GM18507 (cell line): ENCODE measurements at places on chromosomes 7 and 10.
A peak's percentile ranks its signal among the peaks of the same experiment; 100 is the strongest.

DNA sequence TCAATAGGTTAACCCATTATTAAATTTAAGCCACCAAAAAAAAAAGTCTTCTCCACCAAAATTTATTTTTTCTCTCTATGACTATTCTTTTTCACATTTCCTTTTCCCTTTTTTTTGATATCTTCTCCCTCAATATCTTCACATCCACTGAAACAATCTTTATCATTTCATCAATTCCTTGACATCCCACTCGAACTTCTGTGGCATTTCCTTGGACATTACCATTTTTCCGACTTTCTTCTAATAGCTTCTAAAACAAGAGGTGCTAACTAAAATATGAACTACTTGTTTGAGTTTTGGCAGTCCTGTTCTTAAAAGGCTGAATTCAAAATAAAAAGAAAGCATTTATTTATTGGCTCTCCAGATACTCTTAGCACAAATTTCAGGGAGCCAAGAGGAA is 684 bp upstream of the CTNNA3 start:
- no peak for DNase-seq

- no peak for DNase-seq
Observed at GRCh38 chr10:14875941-14876340, 2.7 kb upstream of the SUV39H2 start.

DNA sequence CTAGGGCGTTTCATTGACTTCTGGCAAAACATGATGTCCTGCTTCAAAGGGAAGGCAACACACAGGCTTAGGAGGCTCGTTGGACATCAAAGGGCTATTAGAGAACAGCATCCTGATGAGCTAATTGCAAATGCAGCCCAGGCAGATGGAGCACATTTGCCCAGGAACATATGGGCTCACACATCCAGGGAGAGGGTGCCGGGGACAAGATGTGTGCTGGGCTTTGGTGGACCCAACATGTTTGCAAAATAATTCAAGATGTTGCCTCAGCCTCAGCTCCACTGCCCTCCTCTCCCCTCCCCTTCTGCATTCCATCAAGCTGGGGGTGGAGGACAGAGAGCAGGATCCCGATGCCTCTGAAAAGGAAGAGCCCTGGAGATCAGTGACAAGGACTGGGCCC is 217.1 kb upstream of the ZMIZ1 start:
- no peak for DNase-seq

- DNase-seq, result no peak
Observed at GRCh38 chr10:63055705-63056104, 77.4 kb upstream of the NRBF2 start.

DNA sequence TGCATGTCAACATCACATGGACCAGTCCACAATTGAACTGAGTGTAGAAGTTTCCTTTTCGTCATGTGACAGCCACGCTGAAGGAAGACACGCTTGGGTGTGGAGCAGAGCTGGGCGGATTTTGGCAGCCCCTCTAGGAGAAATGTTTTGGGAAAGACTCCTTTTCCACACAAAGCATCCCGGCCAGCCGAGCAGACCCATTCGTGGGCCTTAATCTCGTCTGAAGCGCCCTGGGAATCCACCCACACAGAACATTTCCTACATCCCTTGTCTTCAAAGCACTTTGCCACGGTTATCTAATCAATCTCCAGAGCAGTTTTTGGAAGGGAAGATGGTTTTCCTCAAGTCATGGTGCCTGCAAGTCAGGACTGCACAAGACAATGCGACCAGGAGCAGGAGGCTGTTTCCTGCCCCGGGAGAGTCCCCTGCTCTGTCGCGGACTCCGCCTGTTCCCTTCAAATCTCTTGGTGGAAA is 8.4 kb upstream of the IFT22 start:
- no peak for DNase-seq

DNA sequence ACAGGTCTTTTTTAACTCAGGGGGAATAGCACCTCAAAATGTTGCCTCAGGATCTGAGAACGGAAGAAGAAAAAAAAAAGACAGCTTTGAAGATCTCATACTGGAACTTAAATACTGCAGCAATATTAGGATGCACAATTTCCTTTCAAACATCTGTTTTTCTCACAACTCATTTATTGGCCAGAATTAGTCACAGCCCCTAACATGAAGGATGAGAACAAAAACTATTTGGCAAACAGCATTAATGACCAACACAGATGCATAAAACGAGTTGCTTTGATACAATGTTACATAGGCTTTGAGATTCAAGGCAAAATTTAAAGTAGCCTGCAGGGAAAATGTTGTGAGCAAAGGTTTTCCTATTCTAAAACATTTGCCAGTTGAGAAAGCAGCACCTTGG is 36.5 kb downstream of the JMJD1C start:
- no peak for DNase-seq

DNA sequence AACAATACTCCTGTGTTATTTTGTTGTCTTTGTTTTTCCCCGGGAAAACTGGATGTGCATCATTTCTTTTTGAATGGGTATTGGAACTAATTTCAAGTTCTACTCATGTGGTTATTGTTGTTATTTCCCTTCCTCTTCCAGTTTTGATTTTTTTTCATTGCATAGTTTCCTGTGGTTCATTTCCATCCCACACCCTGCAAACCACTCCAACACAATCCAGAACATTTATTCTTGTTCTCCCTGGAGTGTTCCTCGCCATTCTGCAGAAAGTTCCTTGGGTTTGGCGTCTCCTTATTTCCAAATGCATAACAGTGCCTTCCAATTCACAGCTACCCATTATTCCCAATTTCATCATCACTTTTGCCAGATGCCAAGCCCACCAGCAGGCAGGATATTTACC is 775.1 kb downstream of the TNS3 start:
- DNase-seq, result no peak

- no peak for DNase-seq
Observed at GRCh38 chr7:99218406-99219184, 10.7 kb upstream of the KPNA7 start.

- DNase-seq, result no peak
Observed at GRCh38 chr7:149071182-149071635, 19.3 kb downstream of the ZNF786 start.

GRCh38 chr10:71053169-71053895 is 159.0 kb upstream of the UNC5B start:
- DNase-seq, result no peak

- DNase-seq, result peak; percentile 56
Observed at GRCh38 chr10:49606981-49607535, 3.1 kb upstream of the SLC18A3 start.

GRCh38 chr10:42962110-42962901 is 114.6 kb upstream of the RET start:
- no peak for DNase-seq

- no peak for DNase-seq
Observed at GRCh38 chr7:128831178-128831993, 1.2 kb downstream of the FLNC start.

- DNase-seq, result peak; percentile 94
Observed at GRCh38 chr10:75234017-75234682, 1.6 kb downstream of the COMTD1 start.

DNA sequence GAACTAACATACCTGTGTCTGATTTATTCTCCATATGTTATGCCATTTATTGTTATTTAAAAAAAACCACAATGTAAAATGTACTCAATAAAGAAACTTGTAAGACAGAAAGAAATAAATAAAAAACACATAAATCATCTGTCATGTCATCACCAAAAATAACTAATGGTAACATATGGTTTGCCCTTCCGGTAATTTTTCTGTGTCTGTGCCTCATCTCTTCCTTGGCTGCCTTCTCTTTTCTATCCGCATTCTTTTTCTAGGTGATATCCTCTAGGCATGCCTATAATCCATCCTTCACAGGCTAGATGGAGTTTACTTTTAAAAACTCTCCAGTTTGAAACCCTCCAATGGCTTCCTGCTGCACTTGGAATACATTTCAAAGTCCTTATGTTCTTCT is 304.0 kb upstream of the ETV1 start:
- DNase-seq, result no peak

GRCh38 chr7:117112640-117113039 is 159.3 kb downstream of the ST7 start:
- DNase-seq, result no peak

DNA sequence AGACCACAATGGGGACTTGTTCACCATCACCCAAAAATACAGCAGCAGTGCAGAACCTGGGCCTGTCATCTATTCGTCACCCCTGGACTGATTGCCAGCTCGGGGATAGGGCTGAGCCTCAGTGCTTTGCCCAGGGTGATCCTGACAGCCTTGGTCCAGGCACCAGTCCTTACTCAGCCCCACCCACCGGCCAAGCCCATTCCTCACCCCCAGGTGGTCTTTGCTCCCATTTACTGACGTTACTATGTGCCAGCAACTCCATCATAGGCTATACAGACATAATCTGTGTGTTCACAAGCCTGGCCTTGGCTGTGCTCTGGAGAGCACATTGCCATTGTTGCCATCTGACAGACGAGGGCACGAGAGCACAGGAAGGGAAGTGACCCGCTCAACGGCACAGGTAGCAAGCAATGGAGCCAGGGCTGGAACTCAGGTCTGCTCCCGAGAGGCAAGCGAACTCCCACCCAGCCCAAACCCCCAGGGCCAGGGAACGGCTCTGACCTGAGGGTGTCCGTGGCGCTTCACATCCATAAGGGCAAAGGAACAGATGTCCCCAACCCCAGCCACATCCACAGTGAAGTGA is 6.8 kb downstream of the ATG9B start:
- no peak for DNase-seq

- no peak for DNase-seq
Observed at GRCh38 chr10:117997673-117998072, 49.1 kb downstream of the RAB11FIP2 start.

DNA sequence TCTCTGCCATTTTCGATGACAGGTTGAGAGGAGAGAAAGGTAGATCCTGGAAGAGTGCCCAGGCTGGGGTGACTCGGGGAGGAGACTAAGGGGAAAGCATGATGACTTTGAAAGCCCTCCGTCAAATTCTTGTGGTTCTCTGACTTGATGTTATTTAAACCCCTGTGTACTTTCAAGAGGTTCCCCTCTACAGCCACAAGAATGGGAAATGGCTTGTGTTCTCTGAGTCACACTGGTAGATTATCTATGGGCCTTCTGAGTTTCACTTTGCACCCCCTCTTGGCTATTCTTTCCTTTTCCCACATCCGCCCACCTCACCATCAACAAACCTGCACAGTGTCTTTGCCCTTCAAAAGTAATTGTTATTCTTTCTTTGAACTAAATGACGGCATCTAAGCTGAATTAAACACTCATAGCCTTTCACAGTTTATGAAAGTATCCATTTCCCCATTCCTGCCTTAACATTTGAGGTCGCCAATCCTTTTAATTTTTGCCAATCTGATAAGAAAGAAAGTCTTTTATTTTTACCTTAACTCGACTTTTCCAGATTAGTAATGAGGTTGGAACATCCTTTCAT is 24.1 kb downstream of the PRF1 start:
- DNase-seq, result no peak

GRCh38 chr7:127844165-127844564 is 187.1 kb downstream of the LRRC4 start:
- no peak for DNase-seq

DNA sequence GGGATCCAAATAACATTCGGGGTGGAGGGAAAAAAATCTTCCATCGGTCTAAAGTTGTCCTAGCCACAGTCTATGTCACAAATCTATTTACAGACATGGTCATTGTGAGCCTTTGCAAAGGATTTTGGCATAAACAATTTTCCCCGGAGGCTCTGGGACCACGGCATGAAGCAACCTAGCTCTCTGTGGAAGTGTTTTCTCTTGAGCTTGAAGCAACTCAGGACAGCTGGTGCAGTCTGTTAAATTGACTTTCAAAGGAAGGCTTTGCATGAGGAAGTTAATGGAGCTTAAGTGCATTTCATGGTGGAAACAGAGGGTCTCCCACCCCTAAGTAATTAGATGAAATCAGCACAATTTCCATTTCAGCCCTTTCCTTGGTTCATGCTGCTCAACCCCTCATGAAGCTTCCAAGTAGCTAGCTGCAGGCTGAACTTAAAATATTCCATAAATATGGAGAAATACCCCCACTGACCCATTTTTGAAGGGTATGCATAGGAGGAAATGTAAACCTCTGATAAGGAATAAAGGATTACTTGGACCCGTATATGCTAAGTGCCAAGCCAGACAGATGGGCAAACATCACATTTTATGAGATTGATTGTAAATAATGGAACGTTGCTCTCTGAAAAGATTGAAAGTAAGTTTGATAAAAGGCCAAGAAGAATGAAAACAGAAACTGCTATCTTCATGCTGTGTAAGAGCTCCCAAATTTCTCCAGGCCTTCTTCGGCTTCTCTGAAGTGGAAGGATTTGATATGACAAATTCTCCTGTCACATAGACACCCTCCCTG is 39.9 kb downstream of the CCDC3 start:
- no peak for DNase-seq

- DNase-seq, result no peak
Observed at GRCh38 chr7:135091717-135092116, 56.2 kb upstream of the TMEM140 start.

GRCh38 chr7:39650676-39651075 is 27.3 kb downstream of the RALA start:
- no peak for DNase-seq

DNA sequence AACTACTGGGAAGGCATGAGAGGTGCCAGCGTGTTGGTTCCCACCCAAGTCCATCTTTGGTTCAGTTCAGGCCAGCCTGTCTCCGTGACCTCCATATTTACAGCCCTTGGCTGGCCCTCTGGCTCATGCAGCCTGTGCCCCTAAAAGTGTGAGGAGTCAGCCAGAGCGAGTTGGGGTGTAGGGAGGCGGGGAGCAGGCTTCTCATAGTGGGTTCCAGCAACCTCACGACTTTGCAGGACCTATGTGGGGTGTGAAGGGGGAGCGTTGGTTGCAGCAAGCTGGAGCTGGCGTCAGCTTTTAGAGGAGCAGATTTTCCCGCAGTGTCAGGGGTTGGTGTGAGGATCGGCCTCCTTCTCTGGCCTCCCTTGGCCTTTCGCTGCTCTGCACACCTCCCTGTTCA is 9.8 kb downstream of the TSPAN14 start:
- no peak for DNase-seq
